ENCODE measurements at places on chromosomes 6 and 20.
A peak's percentile ranks its signal among the peaks of the same experiment; 100 is the strongest.

DNA sequence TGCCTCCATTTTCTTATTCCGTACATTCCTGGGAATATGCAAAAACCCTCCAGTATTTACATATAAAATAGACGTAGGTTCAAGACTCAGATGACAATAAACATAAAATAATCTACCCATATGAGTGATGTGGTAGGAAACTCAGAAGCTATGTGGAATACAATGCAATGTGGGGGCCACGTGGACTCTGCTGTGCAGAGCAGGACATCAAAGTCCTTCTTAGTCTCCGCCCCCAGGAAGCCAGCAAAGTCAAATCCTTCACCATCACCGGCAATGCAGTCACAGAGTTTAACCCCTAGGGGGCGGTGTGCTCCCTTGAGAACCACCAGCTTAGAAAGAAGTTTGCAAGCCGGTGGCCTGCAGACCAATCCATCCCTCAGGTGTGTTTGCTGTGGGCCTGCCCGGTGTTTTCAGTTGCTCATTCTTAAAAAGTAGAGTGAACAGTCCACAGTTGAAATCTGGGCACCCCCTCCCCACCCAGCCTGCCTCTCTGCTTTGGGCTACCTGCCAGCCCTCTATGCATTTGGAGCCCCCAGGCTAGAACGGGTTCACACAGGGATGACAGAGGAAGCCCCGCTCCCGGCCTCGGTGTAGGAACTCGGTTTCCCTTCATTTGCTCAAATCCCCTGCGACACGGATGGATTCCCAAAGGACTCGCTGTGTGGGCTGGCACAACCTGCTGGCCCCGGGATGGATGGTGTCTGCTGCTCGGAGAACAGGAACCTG, 59.9 kb downstream of the SULF2 start:
- DNase-seq: peak; percentile 76

DNA sequence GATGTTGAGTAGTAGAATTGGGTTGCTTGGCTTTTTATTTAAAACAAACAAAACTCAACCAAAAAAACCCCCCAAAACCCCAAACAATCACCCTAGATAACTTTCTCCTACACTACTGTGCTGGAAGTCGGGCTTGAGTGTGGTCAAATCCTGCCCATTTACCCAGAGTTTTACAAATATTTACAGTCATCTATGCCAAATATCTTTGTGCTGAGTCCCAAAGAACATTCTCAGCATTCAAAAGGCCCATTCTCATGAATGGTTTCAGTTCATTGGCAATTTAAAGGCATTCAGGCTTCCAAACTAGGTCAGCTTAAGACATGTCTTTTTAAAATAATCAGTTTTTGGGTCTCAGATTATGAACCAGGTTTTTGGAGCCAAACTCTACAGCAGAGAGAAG, 1.8 kb downstream of the RNF144B start:
- DNase-seq: no peak

DNA sequence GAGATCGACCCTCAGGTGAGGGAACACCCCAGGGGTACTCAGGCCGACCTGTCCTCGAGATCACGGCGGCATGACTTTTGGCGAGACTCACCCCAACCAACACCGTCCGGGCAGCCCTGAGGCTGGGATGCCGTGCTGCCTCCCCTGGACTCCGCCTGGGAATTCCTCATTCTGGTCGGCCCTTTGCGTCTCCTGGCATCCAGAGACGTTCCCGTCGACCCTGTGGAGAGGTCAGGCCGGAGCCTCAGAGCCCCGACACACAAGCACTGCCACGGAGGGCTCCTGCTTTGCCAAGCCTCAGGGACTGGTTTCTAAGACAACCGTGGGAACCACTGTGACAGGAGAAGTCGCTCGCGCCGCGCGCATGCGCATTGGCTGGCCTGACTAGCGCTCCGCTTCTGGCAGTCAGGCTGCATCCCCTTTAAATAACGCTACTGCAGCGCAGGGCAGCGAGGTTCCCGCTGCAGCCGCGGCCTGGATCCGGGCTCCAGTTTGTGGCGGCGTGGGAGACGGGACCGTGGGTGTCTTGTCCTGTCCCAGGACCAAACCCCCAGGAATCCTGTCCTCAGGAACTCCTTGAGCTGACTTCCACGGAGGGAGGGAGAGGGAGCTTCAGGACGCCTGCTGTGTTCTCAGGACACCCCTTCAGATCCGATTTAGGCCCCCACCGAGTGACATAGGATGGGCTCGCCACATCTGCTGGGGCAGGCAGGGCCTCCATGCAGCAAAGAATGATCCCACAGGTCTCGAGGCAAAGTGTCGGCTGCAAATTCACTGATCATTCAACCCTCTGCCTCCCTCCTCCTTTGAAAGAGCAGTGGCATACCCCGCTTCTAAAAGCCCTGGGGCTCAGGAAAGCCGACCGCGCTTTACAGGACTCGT, 163.2 kb upstream of the ZNF337 start:
- no peak for DNase-seq

GRCh38 chr20:53445321-53445731, 148.3 kb downstream of the ZNF217 start:
- no peak for DNase-seq
